ENCODE measurements at places on chromosomes 12 and 14. TPM values are rescaled to one million over a fixed set of nuclear protein-coding genes. Genes with fewer than 3 reads are reported as not detected.

DNA sequence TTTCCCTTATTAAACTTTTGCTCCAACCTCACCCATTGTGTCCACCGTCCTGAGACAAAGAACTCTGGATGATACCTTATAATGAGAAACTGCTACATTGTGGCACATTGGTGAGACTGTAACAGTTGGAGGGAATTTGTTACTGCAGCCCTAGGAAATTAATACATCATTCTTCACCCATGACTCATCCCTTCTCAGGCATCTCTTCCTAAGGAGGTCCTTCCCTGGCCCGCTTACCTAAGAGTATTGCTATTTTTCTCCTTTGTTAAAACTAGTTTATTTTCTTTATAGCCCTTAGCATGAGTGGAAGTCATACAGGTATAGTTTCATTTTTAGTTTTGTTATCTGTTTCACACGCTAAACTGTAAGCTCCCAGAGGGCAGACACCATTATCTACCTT lies 87.1 kb downstream of the TMEM260 start:
- peak; percentile 77 for DNase-seq

DNA sequence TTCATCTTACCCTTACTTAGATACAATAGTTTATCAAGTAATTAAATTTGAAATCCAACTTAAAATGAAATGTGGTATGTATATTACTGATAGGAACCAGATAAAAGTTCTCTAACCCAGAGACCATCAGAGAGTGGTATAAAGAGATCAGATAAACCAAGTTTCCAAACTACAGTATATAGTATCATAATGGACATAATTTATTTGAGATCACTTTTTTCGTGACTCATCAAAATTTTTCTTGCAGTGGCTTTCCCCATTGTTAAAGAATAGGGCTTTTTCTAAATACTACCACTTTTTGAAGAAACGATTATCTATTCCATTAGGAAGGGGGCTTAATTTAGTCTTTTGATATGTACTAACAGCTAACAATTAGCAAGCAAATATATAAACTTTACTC lies 15.2 kb upstream of the HSPA2 start:
- DNase-seq, result no peak

DNA sequence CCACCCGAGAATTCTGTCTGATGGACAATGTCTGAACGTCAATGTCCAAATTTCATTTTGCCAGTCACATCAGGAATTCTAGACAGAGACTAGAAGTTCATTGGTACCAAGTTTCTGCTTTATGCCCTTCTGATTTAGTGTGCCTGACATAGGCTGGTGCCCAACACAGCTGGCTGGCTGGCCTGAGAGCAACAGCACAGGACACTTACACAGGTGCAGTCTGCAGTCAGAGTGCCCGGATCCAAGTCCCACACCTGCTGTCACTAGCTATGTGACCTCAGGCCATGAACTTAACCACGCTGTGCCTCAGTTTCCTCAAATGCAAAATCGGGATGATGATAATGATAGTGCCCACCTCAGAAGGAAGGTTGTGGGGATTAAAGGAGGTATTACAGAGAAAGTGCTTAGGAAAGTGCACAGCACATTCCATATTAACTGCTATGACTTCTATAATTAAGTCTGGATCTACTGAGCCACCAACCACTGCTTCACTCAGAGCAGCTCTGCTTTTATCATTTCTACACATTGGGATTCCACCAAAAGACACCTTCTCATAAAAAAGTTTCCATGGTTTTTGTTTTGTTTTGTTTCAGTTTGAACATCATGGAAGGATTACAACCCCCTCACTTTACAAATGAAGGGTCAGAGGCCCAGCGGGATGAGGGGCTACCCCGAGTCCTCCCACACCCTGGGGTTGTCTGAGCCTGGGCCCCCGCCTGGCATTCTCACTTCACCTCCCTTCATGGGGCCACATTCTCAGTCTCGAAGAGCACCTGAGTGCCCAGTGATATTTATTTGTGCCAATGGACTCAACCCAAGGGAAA lies 168.8 kb upstream of the BCL2L14 start:
- no peak for DNase-seq

DNA sequence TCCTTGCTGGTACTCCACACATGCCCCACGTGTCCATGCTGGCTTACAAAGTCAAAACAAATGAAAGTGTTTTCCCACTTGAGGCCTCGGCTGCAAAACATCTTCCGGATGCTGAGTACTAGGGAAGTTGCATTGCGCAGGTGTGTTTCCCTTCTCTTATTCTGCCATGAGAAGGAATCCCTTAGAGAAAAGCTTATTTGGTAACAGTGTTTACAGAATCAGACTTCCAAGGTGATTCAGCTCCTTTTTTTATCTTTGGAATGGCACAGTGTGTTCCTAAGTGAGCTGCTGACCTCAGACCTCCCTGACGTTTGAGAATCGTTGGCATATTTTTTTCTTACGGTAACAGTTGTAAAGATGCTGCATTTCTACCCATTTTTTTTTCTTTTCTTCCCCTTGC lies 211.3 kb downstream of the ESR2 start:
- no peak for DNase-seq

DNA sequence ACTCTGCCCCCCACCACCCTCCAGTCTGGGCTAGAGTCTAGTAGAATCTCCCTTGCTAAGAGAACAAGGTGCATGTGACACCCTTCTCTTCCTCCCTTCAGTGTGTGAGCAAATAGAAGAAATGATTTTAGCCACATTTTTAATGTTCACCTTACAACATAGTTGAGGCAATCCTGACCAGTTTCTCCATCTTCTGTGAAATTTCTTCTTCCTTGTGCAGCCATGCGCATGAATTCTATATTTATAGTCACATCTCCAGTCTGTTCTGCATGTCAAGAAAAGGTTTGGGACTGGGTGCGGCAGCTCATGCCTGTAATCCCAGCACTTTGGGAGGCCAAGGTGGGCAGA lies 9.5 kb upstream of the LTA4H start:
- no peak for DNase-seq

- DNase-seq, result no peak
These were observed 44.6 kb downstream of the DUSP6 start for GRCh38 chr12:89307474-89308253.

DNA sequence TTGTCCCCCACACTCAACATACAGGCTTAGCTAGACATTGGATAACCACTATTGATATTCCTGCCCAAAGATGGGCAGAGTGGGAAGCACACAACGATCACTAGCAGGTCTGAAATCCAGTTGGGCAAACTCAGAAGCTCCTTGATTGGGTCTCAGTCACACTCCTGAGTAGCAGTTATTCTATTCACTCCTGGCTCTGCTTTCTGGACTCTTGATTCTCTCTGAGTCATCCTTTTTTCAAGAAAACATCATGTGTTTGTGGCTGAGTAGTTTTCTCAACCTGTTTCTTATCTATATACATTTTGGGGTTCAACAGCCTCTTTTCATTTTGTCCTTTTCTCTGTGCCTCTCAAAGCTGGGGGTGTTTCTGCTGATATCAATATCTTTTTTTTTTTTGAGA lies 46.0 kb upstream of the MANSC4 start:
- DNase-seq, result peak; percentile 17

DNA sequence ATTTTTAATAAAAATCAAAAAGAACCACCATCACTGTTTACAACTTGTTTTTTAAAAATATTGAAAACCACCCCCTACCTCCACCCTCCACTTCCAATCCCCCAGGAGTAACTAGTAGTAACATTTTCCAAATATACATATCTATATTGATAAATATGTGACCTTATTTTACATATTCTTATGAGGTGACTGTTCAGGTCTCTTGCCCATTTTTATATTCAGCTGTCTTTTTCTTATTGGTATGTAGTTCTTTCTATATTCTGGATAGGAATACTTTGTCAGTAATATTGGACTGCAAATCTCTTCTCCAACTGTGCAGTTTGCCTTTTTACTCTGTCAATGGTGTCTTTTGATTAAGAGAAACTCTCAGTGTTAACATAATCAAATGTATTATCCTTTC lies 59.0 kb upstream of the EIF5 start:
- no peak for DNase-seq

DNA sequence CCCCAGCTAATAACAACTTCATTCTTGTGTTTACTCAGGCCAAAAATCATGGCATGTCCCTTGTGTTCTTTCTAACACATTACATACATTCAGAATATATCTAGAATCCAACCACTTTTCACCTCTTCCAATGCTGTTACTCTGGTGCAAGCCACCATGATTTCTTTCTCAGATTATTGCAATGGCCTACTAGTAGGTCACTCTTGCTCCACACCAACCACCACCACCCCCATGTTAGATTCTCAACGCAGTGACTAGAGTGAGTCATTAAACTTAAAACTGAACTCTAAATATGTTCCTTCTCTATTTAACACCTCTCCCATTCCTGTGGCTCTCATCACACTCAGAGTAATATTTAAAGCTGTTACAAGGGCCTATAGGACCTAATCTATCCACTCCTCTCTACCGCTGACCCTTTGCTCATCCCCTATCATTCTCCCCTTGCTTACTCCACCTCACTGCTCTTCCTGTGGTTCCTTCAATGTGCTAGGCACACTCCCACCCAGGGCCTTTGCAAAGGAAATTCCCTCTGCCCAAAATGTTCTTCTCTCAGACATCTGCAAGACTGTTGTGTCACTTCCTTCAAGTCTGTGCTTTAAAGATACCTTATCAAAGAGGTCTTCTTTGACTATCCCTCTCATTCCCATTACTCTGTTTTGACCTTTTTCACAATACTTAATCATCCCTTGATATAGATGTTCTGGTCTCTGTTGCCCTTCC lies 6.6 kb downstream of the RTN1 start:
- peak; percentile 6 for DNase-seq

DNA sequence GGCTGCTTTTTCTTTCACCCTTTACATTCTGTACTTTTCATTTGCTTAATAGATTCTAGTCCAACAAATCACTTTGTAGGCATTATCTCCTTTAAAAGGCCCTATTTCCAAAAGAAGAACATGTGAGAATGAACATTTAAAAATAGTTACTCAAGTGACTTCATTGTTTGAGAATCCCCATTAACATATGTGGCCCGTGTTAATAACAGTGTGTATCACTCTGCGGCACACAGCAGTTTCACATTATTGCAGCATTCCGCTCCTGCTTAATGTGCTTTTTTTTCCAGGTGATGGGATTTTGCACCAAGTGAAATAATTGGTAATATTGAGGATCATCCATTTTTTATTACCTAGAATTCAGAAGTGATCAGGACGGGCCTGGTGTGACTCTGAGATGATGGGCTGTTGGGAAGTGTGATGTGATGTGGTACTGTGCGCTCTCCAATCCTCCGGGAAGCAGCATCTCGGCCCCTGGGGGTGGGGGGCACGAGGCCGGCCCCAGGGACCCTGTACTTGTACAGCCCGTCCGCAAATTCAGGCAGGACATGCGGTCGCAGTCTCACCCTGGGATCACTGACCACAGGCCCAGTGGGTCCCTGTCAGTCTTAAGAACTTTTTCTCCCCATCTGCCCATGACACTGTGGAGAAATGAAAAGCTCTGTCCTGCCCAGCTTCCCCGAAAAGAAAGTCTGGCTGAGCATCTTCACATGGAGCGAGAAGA lies 32.9 kb downstream of the SLC15A4 start:
- DNase-seq, result no peak

GRCh38 chr14:49861699-49862088 lies 9.1 kb upstream of the NEMF start:
- peak; percentile 78 for DNase-seq

GRCh38 chr14:68143341-68143841 lies 323.8 kb downstream of the RAD51B start:
- peak; percentile 34 for DNase-seq

DNA sequence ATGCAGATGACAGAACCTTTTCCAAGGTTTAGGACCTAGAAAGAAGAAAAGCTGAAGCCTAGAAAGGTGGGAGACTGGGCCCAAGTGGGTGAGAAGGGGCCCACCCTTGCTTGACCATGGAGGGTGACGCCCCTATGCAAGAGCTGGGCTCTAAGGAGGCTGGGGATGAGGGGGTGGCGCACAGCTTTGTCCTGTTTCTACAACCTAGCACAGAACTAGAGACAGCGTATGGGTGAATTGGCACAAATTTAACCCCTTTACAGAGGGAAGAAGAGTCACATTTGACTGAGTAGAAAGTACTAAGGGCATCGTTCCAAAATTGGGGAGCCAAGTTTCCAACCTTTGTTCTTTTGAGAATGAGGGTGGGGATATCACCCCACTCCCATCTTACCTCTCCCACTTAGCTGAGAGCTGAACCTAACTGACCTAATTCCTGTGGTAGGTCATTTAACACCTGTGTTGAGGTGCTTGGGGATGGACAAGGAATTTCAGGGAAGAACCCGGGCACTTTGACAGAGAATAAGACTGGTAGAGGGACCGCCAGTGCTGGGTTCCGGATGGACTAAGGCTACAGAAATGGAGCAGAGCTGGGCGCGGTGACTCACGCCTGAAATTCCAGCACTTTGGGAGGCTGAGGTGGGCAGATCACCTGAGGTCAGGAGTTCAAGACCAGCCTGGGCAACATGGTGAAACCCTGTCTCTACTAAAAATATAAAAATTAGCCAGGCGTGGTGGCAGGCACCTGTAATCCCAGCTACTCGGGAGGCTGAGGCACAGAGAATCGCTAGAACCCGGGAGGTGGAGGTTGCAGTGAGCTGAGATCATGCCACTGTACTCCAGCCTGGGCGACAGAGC lies 5.2 kb downstream of the NFKBIA start:
- DNase-seq, result no peak

DNA sequence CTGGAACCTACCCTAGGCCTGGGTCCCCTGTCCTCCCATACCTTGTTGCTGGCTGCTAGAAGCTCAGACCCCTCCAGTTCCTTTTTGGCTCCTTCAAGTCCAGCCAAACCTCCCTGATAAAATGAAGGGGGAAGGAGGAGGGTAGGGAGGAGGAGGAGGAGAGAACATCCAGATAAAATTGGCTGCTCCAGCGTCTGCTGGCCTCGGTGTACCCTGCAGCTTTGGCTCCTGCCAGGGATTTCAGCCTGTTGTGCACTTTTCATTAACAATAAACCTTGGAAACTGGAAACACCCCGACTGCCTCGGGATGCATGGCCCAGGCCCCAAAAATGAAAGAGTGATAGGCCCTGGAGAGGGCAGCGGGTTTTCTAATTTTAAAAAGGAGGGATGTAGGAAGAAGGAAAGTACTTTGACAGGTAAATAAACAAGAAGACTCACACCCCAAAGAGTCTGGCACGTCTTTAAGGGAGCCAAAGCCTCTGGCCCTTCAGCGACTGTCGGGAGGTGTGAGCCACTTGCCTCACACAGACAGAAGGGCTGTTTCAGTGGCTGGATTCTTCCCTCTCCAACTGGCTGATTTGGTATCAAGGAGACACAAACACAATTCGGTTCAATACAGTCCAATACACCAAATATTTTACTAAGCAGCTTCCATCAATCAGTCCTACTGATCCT lies 49.8 kb downstream of the NUAK1 start:
- DNase-seq, result no peak

DNA sequence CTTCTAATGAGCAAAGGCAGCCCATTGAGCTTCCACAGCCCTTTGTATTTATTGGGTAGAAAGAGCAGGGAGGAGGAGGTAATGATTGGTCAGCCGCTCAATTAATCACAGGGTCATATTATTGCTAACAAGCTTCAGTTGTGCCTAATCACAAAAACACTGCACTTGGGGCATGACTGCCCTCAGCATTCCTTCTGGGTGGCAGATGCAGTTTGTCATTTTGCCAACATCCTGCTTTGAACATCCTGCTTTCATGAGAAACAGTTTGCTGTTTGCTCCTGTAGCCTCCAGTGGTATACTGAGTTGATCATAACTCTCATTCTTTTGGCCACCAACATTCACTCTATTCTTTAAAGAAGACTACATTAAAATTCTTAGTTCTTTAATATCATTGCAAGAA lies 462.9 kb upstream of the MIS18BP1 start:
- peak; percentile 35 for DNase-seq

GRCh38 chr14:77311217-77311616 lies 9.5 kb downstream of the POMT2 start:
- DNase-seq, result no peak

The MYF5 gene
- total RNA-seq, result not detected

The OASL gene
- total RNA-seq, result 3.2 TPM

The TAS2R14 gene
- total RNA-seq, result 0.74 TPM

The DIO2 gene
- 0.90 TPM for total RNA-seq
